ENCODE measurements at places on chromosomes 16 and 17. TPM values are rescaled to one million over a fixed set of nuclear protein-coding genes. Genes with fewer than 3 reads are reported as not detected.

Gene BRD7
- total RNA-seq: 107 TPM

DNA sequence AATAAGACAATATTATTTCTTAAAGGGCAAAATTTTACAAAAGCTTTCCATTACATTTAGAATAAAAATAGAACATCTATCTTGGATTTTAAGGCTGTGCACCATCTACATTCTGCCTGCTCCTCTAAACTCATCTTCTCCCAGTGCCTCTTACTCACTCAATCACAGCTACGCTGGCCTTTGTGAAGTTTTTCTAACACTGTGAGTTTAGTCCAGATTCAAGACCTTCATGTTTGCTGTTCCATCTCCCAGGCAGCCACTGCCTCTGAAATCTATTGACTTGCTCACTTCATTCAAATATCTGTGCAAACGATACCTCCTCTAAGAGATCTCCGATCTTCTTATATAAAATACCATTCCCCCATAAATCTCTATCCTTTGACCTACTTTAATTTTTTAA lies 673.4 kb upstream of the KIF2B start:
- no peak overlapping the region for H3K4me3 ChIP-seq
- no peak overlapping the region for H3K27ac ChIP-seq

- H3K4me3 ChIP-seq: no peak overlapping the region
- DNase-seq: no peak
- H3K4me1 ChIP-seq: no peaks in the 10 kb centered on the region
- H3K36me3 ChIP-seq: no peaks in the 10 kb centered on the region
- H3K27ac ChIP-seq: no peak overlapping the region
These were observed 129.6 kb downstream of the CPPED1 start for GRCh38 chr16:12674071-12674470.

Gene MYL4
- 0.26 TPM for total RNA-seq

- H3K36me3 ChIP-seq: peaks cover 4% of the 10 kb centered on the region
- no peaks in the 10 kb centered on the region for H3K4me1 ChIP-seq
- peak; percentile 62 for DNase-seq
- no peak overlapping the region for H3K4me3 ChIP-seq
These were observed 87.9 kb downstream of the ZNF18 start for GRCh38 chr17:11909348-11909747.

Gene RTN4RL1
- total RNA-seq: 0.18 TPM

DNA sequence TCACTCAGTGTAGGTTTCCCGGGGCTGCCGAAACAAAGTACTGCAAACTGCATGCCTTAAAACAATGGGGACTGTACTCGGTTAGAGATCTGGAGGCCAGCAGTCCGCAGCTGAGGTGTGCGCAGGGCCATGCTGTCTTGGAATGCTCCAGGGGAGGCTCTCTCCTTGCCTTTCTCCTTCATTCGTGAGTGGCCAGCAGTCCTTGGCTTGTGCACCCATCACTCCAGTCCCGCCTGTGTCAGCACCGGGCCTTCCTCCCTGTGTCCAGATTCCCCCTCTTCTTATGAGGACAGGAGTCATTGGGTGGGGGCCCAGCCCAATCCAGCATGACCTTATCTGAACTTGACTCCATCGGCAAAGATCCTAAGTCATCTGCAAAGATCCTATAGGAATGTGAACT lies 43.4 kb downstream of the COX4I1 start:
- no peaks in the 10 kb centered on the region for H3K27me3 ChIP-seq
- no peak overlapping the region for H3K27ac ChIP-seq
- DNase-seq: no peak
- H3K36me3 ChIP-seq: no peaks in the 10 kb centered on the region
- no peaks in the 10 kb centered on the region for H3K4me1 ChIP-seq

- peak overlapping the region; percentile 61 for H3K4me3 ChIP-seq
- peaks cover 32% of the 10 kb centered on the region for H3K36me3 ChIP-seq
- no peak overlapping the region for H3K27ac ChIP-seq
- no peaks in the 10 kb centered on the region for H3K27me3 ChIP-seq
These were observed 2.3 kb downstream of the CSF3 start for GRCh38 chr17:40017422-40018080.

Gene FBXO39
- not detected for total RNA-seq

GRCh38 chr16:79826732-79827475 lies 226.4 kb upstream of the MAF start:
- no peaks in the 10 kb centered on the region for H3K4me1 ChIP-seq
- no peak overlapping the region for H3K4me3 ChIP-seq
- no peak overlapping the region for H3K27ac ChIP-seq
- H3K27me3 ChIP-seq: no peaks in the 10 kb centered on the region
- DNase-seq: no peak
- no peaks in the 10 kb centered on the region for H3K36me3 ChIP-seq
